ENCODE measurements at places on chromosomes 3 and 15.

GRCh38 chr15:88046576-88047129, 209.9 kb downstream of the NTRK3 start:
- no peak for DNase-seq

DNA sequence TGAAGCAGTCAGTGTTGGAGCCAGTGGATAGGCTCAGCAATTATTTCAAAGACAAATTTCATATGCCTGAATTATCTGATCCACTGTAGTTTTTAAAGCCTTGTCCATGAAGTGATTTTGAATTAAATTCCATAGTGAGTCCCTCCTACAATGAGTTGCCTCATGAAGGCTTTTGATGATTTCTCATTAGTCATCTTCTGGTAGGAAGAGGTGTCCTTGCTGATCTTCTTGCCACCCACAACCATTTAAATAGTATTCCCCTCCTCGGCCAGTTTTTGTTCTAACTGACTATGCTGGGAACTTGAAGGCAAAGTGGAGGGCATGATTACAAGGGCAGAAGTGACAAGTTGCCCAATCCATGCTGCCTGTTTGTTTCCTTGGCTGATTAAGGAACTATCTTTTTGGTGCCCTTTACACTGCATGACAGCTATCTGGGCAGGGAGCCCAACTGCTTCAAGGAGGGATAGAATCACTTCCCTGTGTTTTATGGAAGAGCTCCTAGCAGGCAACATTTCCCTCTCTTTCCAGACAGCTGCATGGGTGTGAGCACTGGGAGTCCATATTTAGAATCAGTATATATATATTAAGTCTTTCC, 617.5 kb downstream of the ZPLD1 start:
- DNase-seq: no peak

DNA sequence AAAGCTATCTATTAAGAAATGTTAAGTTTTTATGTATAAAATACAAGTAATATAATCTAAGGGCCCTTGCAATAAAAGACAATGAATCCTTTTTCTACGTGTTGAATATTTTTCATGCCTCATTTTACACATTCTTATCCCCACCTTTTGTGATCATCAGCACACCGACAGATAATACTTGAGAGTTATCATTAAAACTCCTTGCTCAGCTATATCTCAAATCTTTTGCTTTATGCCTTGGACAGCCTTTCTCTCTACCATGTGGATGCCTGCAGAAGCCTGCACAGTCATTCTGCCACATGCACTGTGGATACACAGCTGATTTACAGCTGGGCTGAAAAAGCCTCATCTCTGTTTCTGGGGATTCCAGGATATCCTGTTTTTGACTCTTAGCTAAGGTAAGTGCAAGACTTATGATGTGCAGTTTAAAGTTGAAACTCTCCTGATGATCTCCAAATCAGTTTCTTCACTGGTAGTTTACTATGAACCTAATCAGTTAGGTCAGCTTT, 1565.1 kb downstream of the SI start:
- no peak for DNase-seq

DNA sequence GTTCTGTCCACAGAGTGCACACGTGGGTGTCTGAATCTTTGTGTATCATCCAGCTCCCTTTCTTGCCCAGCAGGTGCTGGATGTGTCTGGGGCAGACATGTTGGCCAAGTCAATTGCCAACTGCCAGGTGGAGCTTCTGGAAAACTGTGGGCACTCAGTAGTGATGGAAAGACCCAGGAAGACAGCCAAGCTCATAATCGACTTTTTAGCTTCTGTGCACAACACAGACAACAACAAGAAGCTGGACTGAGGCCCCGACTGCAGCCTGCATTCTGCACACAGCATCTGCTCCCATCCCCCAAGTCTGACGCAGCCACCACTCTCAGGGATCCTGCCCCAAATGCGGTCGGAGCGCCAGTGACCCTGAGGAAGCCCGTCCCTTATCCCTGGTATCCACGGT, 12.5 kb upstream of the RPP14 start:
- DNase-seq: no peak

DNA sequence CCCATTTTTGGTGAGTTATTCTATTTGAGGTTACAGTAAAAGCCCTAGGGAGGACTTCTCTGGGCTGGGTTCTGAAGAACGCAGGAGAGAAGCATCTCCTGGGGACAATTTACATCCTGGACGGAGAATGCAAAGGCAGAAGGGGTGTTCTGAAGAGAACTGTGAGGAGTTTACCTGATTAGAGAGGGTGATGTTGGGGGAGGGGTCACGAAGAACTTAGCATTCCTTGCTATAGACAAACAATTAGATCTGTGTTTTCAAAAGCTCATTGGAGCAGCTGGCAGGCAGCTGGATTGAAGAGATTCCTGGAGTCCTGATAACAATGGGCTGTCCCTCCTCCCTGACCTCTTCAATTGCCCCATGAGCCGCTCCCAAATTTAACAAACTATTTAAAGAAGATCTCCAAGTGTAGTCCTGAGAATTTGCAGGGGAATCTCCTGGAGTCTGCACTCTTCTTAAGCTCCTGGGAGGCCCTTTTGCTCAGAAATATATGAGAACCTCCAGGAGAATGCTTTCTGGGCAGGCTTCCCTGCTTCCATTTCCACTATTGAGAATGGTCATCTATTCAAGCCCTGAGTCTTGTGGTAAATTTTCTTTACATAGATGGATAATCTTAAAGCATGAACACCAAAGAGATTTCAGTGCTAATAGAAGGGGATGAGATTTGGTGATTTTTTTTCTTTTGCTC, 55.3 kb downstream of the ARHGAP31 start:
- no peak for DNase-seq

DNA sequence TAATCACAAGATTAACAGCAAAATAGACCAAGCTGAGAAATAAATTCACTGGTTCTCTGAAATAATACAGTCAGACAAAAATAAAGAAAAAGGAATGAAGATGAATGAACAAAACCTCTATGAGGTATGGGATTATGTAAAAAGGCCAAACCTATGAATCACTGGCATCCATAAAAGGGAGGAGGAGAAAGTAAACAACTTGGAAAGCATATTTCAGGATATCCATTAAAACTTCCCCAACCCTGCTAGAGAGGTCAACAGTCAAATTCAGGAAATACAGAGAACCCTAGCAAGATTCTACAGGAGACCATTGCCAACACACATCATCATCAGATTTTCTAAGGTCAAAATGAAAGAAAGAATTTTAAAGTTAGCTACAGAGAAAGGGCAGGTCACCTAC, 649.7 kb upstream of the CBLB start:
- no peak for DNase-seq

All from CD4-positive, alpha-beta T cell treated with Interleukin-1 beta for 1 hour (primary cell).